ENCODE measurements at places on chromosomes 11 and 22. TPM values are rescaled to one million over a fixed set of nuclear protein-coding genes. Genes with fewer than 3 reads are reported as not detected.

The CEND1 gene
- not detected for total RNA-seq

The MRGPRX4 gene
- not detected for total RNA-seq

The MYOD1 gene
- not detected for total RNA-seq

The CHID1 gene
- 52.0 TPM for total RNA-seq

The CHRM1 gene
- total RNA-seq = 0.84 TPM

The PTGDR2 gene
- total RNA-seq = 4.6 TPM

The MPPED2 gene
- 2.9 TPM for total RNA-seq

The LRP4 gene
- 43.3 TPM for total RNA-seq

The PARVG gene
- total RNA-seq = 3.6 TPM

The TPBGL gene
- 0.11 TPM for total RNA-seq

The PATE3 gene
- total RNA-seq = not detected

The ART1 gene
- not detected for total RNA-seq

The YPEL4 gene
- total RNA-seq = 1.2 TPM

The RIBC2 gene
- 0.84 TPM for total RNA-seq

The PGA5 gene
- total RNA-seq = not detected

The NAV2 gene
- 21.7 TPM for total RNA-seq

The MMP8 gene
- not detected for total RNA-seq

The OR52E1 gene
- not detected for total RNA-seq

The MOV10L1 gene
- not detected for total RNA-seq

The ZNF70 gene
- 3.7 TPM for total RNA-seq

The ZNHIT2 gene
- total RNA-seq = 7.3 TPM

The ACCSL gene
- total RNA-seq = not detected

The PRAME gene
- not detected for total RNA-seq

The CATSPERZ gene
- 0.98 TPM for total RNA-seq

The ZP1 gene
- total RNA-seq = 0.17 TPM

The RGL4 gene
- not detected for total RNA-seq

The PPP6R2 gene
- total RNA-seq = 61.0 TPM

The INCENP gene
- 23.1 TPM for total RNA-seq

The RAC2 gene
- 20.9 TPM for total RNA-seq

The CCDC73 gene
- total RNA-seq = not detected

The KIF18A gene
- total RNA-seq = 2.8 TPM

The DEUP1 gene
- total RNA-seq = not detected

The HBG2 gene
- not detected for total RNA-seq

The CDPF1 gene
- 5.5 TPM for total RNA-seq

The SPDYC gene
- not detected for total RNA-seq

The SCN3B gene
- 0.43 TPM for total RNA-seq

The SLC5A4 gene
- 0.42 TPM for total RNA-seq

The SMIM35 gene
- total RNA-seq = 0.08 TPM

The MIAT gene
- total RNA-seq = 2.2 TPM

The SYT7 gene
- total RNA-seq = 18.6 TPM

The APOA5 gene
- total RNA-seq = not detected

The SLC25A18 gene
- total RNA-seq = not detected

The SLC17A6 gene
- not detected for total RNA-seq

The ASRGL1 gene
- total RNA-seq = 29.9 TPM

The OR8G5 gene
- total RNA-seq = not detected

The KRTAP5-7 gene
- 0.61 TPM for total RNA-seq

The FOLH1 gene
- total RNA-seq = 0.46 TPM

The AGBL2 gene
- total RNA-seq = 2.3 TPM

The SSTR3 gene
- total RNA-seq = 0.17 TPM

The NCR3LG1 gene
- total RNA-seq = 16.5 TPM

The OR5A1 gene
- not detected for total RNA-seq

The JAML gene
- 6.7 TPM for total RNA-seq

Measured in left colon (tissue), 2 donors.